ENCODE measurements at places on chromosomes 1 and 21. TPM values are rescaled to one million over a fixed set of nuclear protein-coding genes. Genes with fewer than 3 reads are reported as not detected.

The CTSS gene
- 0.15 TPM for total RNA-seq

The LRRC71 gene
- total RNA-seq: 0.15 TPM

The AHDC1 gene
- total RNA-seq: 8.6 TPM

The BATF3 gene
- total RNA-seq: 1.8 TPM

The UQCRHL gene
- total RNA-seq: 0.89 TPM

The NR1I3 gene
- total RNA-seq: not detected

The VN1R5 gene
- not detected for total RNA-seq

The C1orf21 gene
- total RNA-seq: 12.1 TPM

The OR2M3 gene
- not detected for total RNA-seq

The BEND5 gene
- total RNA-seq: 1.2 TPM

The SPRR2F gene
- total RNA-seq: not detected

The HORMAD1 gene
- not detected for total RNA-seq

The HES2 gene
- total RNA-seq: 0.15 TPM

The TNFRSF14 gene
- 7.7 TPM for total RNA-seq
